ENCODE measurements at places on chromosomes 3 and 15.

DNA sequence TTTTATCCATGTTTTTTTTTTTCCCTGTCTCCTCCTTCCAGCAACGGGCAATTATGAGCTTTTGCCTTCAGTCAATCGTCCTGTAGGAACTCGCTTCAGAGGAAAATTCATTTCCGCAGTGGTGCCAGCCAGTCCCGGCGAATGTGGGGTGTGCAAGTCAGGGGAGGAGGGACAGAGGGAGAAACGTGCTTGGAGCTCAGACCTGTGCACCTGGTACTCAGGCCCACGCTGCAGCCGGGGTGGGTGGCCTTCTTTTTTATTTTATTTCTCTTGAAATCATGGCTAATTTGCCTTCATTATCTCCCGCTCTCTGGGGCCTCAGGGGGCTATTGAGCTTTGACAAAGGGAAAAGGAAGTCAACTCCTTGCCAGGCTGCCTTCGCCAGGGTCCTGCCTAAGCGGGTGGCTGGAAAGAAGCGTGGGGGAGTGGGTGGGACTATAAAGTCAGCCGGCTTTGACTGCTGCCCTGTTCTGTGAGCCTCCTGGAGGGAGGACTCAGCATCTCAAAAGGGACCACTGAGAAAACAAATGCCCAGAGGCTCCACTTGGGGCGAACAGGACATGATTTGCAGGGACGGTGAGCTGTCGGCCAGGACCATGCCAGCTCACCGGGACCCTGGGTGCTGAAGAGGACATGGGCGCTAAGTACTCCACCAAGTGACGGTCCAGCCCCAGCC is 5.5 kb downstream of the GRIP2 start:
- H3K36me3 ChIP-seq = no peaks in the 10 kb centered on the region
- peaks cover 25% of the 10 kb centered on the region for H3K27me3 ChIP-seq
- peak; percentile 80 for DNase-seq
- H3K4me3 ChIP-seq = no peak overlapping the region
- H3K4me1 ChIP-seq = no peaks in the 10 kb centered on the region

DNA sequence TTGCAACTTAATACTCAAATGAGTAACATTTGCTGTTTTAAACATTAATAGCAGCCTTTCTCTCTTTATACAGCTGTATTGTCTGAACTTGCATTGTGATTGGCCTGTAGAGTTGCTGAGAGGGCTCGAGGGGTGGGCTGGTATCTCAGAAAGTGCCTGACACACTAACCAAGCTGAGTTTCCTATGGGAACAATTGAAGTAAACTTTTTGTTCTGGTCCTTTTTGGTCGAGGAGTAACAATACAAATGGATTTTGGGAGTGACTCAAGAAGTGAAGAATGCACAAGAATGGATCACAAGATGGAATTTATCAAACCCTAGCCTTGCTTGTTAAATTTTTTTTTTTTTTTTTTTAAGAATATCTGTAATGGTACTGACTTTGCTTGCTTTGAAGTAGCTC is 40.3 kb downstream of the CTNNB1 start:
- H3K4me1 ChIP-seq = peaks cover 3% of the 10 kb centered on the region
- no peaks in the 10 kb centered on the region for H3K27me3 ChIP-seq
- no peak overlapping the region for H3K27ac ChIP-seq
- peaks cover 64% of the 10 kb centered on the region for H3K36me3 ChIP-seq

DNA sequence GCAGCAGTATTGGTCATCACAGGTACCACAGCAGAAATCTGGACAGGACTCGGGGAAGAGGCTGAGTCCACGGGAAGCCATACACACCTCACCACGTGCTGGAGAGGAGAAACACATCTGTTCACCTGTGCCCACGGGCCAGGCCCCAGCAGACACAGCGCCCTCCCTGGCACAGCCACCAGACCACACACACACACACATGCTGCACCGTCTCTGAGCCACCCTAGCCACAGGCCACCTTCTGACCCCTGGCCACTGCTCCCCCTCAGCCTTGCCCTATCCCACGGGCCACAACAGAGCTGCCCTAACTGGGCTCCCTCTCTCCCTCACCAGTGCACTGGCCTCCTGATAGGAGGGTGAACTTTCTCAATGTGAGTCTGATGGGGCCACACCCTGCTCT is 2.8 kb downstream of the SHISA5 start:
- H3K4me3 ChIP-seq = no peak overlapping the region
- no peak overlapping the region for H3K27ac ChIP-seq
- H3K27me3 ChIP-seq = no peaks in the 10 kb centered on the region
- peak; percentile 80 for DNase-seq

GRCh38 chr3:16060358-16060852 is 114.1 kb upstream of the GALNT15 start:
- H3K27ac ChIP-seq = peak overlapping the region; percentile 99
- peak; percentile 89 for DNase-seq
- H3K27me3 ChIP-seq = no peaks in the 10 kb centered on the region
- H3K4me1 ChIP-seq = peaks cover 54% of the 10 kb centered on the region
- H3K4me3 ChIP-seq = peak overlapping the region; percentile 30

DNA sequence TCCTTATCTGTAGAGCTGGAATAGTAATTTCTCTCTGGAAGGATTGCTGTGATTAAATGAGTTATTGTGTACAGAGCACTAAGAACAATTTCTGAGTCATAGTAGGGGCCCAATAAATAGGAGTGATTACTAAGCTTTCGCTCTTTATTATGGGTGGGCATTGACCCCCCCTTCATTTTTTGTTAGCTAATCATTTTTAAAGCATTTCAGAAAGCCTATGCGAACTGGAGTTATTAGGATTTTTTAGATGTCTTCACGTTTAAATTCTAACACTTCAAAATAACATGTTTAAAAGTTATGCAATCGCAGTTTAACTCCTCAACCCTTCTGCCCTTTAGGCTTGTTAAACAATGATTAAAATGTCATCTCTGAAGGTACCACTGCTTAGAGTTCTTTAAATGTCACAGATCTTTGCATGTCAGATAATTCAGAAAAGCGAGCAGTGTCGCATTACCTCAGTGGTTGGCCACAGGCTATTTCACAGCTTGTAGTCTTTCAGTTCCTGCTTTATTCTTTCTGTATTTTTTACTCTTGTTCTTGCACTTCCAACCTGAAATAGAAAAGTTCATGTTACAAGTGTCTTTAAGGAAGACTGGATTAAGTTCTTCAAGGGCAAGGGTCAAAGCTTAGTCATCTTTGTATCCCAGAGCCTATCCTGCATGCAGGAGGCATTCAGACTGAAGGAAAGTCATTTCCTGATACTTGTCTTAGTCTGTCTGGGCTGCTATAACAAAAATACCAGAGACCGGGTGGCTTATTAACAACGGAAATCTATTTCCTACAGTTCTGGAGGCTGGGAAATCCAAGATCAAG is 102.9 kb downstream of the FNDC3B start:
- H3K4me1 ChIP-seq = peaks cover 58% of the 10 kb centered on the region
- no peak overlapping the region for H3K4me3 ChIP-seq
- DNase-seq = no peak
- H3K27ac ChIP-seq = peak overlapping the region; percentile 92
- peaks cover 14% of the 10 kb centered on the region for H3K36me3 ChIP-seq

- H3K36me3 ChIP-seq = no peaks in the 10 kb centered on the region
- H3K4me3 ChIP-seq = no peak overlapping the region
- H3K27me3 ChIP-seq = no peaks in the 10 kb centered on the region
- no peak overlapping the region for H3K27ac ChIP-seq
- H3K4me1 ChIP-seq = no peaks in the 10 kb centered on the region
Measured at GRCh38 chr3:20683910-20684309, 497.9 kb upstream of the SGO1 start.

GRCh38 chr3:133928136-133928893 is 32.6 kb upstream of the RAB6B start:
- H3K4me3 ChIP-seq = peak overlapping the region; percentile 73
- peaks cover 16% of the 10 kb centered on the region for H3K4me1 ChIP-seq
- no peak overlapping the region for H3K27ac ChIP-seq

DNA sequence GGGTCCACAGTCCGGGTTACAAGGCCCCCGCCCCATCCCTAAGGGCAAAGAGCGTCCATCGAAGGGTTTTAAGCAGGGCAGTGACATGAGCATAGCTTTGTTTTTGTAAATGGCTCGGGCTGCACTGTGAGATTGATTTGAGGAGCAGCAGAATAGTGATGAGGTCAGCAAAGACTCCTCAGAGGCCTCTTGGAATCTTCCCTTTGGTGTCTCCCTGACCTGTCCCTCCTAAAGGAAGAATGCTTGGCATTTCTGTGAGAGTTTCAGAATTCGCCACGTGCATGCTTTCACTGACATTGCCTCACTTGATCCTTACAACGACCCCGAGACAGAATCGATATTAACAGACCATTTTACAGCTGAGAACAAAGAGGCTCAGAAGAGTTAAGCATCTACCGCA is 20.3 kb downstream of the LAMP3 start:
- no peaks in the 10 kb centered on the region for H3K36me3 ChIP-seq
- no peak overlapping the region for H3K27ac ChIP-seq
- no peak overlapping the region for H3K4me3 ChIP-seq
- no peaks in the 10 kb centered on the region for H3K4me1 ChIP-seq
- H3K27me3 ChIP-seq = peaks cover 12% of the 10 kb centered on the region

DNA sequence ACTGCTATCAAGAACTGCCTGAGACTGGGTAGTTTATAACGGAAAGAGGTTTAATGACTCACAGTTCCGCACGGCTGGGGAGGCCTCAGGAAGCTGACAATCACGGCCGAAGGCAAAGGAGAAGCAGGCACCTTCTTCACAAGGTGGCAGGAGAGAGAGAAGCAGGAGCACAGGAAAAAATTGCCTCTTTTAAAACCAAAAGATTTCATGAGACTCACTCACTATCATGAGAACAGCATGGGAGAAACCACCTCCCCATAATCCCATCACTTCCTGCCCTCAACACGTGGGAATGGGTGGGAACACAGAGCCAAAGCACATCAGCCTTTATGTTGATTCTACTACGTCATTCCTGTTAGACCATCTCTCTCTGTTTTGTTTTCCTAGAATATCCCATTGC is 650.9 kb upstream of the SEMA6D start:
- no peaks in the 10 kb centered on the region for H3K4me1 ChIP-seq
- H3K4me3 ChIP-seq = no peak overlapping the region
- H3K27me3 ChIP-seq = no peaks in the 10 kb centered on the region
- H3K27ac ChIP-seq = no peak overlapping the region

- no peak overlapping the region for H3K27ac ChIP-seq
- no peak for DNase-seq
- H3K36me3 ChIP-seq = no peaks in the 10 kb centered on the region
Measured at GRCh38 chr3:98223907-98224672, 40.0 kb upstream of the OR5H6 start.

DNA sequence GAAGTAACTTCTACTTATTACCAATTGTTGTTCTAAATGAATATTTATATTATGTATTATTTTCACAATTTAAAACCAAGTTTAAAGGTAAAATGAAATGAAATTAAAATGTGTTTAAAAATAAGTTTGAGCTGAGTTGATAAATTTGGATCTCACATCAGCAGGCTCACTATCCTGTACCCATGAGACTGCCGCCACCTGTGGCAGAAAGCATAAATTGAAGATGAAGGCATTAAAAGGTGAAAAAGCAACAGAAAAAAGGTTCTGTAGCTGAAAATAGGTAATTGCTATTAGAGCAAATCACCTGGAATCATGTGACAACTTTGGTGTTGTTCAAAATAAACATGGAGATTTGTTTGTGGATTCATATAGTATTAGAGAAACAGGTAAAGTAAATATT is 133.0 kb upstream of the CADM2 start:
- no peaks in the 10 kb centered on the region for H3K27me3 ChIP-seq
- H3K36me3 ChIP-seq = no peaks in the 10 kb centered on the region

DNA sequence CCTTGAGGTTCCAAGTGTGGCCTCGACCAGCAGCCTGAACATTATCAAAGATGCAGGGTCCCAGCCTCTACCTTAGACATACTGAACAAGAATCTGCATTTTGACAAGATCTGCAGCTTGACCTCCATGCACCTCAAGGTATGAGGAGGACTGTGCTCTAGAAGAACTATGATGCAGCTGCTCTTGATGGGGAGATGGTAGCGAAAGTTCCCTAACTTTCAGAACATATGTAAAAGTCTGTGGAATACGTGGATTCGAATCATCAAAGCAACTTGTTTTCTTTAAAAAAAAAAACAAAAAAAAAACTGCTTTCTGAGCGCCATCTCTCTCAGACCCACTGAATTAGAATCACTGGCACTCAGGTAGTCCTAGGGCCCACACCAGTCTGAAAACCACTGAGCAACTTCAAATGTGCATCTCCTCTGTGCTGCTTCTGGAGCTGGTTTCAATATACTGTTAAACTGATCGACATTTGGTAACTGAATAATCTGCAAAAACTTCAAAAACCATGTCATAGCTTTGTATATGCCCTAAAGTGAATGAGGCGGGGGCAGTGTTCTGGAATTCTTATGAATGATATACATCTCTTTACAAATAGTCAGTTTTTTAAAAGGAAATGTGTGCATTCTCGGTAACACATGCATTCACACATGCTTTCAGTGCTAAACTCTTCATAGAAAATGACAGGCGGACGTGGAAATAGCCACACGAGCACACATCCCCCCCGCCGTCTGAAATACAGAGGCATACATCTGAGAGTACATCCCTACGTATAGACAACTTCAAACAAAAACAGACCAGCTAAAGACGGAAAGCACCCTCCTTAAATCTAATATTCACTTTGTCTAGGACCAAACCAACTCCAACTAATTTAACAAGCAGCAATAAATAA is 128.8 kb downstream of the FOXP1 start:
- H3K4me1 ChIP-seq = peaks cover 16% of the 10 kb centered on the region
- H3K36me3 ChIP-seq = peaks cover 3% of the 10 kb centered on the region
- H3K27me3 ChIP-seq = no peaks in the 10 kb centered on the region
- no peak overlapping the region for H3K27ac ChIP-seq

- H3K27me3 ChIP-seq = no peaks in the 10 kb centered on the region
- H3K27ac ChIP-seq = no peak overlapping the region
- H3K36me3 ChIP-seq = no peaks in the 10 kb centered on the region
- no peak for DNase-seq
Measured at GRCh38 chr3:69997631-69998307, 1.8 kb upstream of the SAMMSON start.

- peaks cover 6% of the 10 kb centered on the region for H3K4me1 ChIP-seq
- peak overlapping the region; percentile 31 for H3K27ac ChIP-seq
- peak overlapping the region; percentile 90 for H3K4me3 ChIP-seq
- H3K27me3 ChIP-seq = no peaks in the 10 kb centered on the region
- no peaks in the 10 kb centered on the region for H3K36me3 ChIP-seq
- peak; percentile 89 for DNase-seq
Measured at GRCh38 chr3:179563271-179563783, 601 bp downstream of the ACTL6A start.

- peaks cover 2% of the 10 kb centered on the region for H3K27me3 ChIP-seq
- no peak overlapping the region for H3K4me3 ChIP-seq
- no peaks in the 10 kb centered on the region for H3K36me3 ChIP-seq
- no peak overlapping the region for H3K27ac ChIP-seq
Measured at GRCh38 chr3:192467230-192468140, 259.9 kb downstream of the FGF12 start.

DNA sequence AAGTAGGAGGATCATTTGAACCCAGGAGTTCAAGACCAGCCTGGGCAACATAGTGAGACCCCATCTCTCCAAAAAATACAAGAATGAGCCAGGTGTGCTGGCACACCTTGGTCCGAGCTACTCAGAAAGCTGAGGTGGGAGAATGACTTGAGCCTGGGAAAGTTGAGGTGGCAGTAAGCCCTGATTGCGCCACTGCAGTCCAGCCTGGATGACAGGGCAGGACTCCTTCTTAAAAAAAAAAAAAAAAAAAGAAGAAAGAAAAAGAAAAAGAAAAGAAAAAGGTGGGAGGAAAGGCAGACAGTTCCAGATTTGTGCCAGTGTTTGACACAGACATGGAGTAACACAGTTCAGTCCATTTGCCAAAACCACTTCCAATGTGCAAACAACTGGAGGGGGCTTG is 75.7 kb downstream of the ATP10A start:
- peak overlapping the region; percentile 96 for H3K27ac ChIP-seq
- H3K36me3 ChIP-seq = no peaks in the 10 kb centered on the region
- DNase-seq = no peak
- H3K27me3 ChIP-seq = no peaks in the 10 kb centered on the region

Data from osteoblast (primary cell).